Ovary (tissue), 10 donors: ENCODE measurements at places on chromosomes 5 and 9.

DNA sequence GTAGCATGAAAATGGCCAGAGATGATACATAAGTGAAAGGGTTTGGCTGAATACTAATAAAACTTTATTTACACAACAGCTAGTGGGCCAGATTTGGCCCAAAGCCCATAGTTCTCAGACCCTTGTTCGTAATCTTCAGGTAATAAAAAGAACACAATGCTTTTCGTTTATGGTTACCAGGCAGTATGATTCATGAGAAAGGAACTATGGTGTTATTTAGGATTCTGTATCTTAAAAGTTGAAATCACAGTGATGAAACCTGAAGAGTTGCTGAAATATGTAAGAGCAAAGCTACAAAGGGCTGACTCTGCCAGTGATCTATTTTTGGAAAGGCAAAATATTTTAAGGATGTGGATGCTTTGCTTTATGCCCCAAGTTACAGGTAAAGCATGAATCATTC, 192.7 kb downstream of the SMC2 start:
- DNase-seq, result no peak

- no peak for DNase-seq
These were observed 30.8 kb downstream of the MTAP start for GRCh38 chr9:21833090-21833801.

DNA sequence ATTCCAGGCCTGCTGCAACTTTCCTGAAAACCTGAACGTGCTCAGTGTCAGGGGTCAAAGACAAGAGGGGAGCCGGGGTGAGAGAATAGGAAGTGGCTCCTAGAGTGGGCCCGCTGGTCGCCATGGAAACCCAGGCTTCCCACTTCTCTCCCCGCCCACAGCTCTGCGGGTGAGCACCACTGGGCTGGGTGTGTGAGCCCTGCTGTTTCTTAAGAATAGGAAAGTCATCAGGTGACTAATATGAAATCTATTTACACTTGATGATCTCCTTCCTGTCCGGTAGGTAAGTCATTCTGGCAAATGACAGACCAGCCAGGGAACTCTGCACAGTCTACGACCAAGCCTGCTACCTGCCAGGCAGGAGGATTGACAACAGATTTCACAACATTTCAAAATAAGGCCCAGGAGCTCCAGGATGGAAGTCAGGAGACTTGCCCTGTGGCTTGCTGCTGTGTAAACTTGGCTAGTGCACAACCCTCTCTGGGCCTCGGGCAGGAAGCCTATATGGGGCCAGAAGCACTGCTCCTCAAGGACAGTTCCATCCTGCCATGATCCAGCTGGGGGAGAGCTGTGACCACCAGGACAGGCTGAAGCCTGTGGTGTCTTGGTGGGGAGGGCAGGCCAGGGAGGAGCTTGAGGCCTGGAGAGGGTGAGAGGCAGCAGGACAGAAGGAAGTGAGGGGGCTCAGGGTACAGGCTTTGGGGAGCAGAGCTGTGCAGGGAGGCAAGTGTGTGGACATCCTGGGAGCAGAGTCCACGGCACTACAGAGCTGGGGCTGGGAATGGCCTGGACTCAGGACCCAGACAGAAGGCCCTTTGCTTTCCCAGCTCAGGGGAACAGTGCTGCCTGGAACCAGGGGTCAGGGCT, 60.6 kb downstream of the SHB start:
- no peak for DNase-seq

GRCh38 chr5:159262472-159262858, 625 bp upstream of the UBLCP1 start:
- DNase-seq, result no peak

- no peak for DNase-seq
These were observed 140.9 kb downstream of the SAXO1 start for GRCh38 chr9:18891946-18892670.

GRCh38 chr5:71830681-71831539, 111.8 kb downstream of the CARTPT start:
- DNase-seq, result peak; percentile 86

GRCh38 chr5:115480271-115480670, 64.3 kb downstream of the FEM1C start:
- DNase-seq, result no peak

- DNase-seq, result no peak
These were observed 526.5 kb upstream of the NUDT12 start for GRCh38 chr5:104088876-104089778.

DNA sequence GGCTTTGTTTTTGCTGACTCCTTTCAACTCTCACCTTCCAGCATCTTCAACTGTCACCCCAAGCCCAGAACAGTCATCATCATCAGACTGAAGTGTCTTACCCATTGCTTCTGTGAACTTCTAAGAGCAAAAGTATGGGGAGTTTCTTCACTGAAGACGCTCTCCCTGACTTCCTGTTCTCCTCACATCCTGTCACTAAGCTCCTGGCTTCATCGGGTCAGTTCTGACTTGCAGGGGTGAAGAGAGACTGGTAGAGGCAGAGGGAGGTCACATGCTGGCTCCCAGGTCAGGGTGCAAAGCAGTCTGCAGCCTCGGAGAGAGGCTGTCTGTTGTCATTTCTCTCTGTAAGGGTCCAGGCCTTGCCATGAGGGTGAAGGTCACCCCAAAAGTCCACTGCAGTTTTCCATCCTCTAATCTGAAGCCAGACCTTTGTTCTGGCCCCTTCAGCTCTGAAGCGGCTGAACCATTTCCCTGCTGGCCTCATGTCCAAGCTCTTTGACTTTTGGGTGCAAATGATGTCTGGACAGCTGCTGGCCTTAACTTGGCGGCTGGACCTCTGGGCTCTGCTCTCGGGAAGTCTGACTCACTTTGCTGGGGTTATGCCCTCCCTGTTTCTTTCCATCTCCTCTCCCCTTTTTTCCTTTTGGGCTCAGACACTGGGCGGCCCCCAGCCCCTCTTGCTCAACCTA, 305.0 kb downstream of the RAB3C start:
- DNase-seq, result peak; percentile 39

GRCh38 chr9:15305470-15305869, 1.5 kb downstream of the TTC39B start:
- DNase-seq, result no peak
